ENCODE measurements at places on chromosomes 6 and 20. TPM values are rescaled to one million over a fixed set of nuclear protein-coding genes. Genes with fewer than 3 reads are reported as not detected.

The VPS52 gene
- total RNA-seq: 76.5 TPM

GRCh38 chr20:49287555-49288249 is 9.8 kb upstream of the ZNFX1 start:
- peak overlapping the region; percentile 99 for H3K4me3 ChIP-seq
- peak overlapping the region; percentile 100 for H3K27ac ChIP-seq
- no peaks in the 10 kb centered on the region for H3K27me3 ChIP-seq
- peaks cover 69% of the 10 kb centered on the region for H3K4me1 ChIP-seq
- DNase-seq: no peak

The RXRB gene
- total RNA-seq: 50.4 TPM

- DNase-seq: no peak
- no peaks in the 10 kb centered on the region for H3K36me3 ChIP-seq
- no peak overlapping the region for H3K27ac ChIP-seq
- H3K4me1 ChIP-seq: no peaks in the 10 kb centered on the region
- peaks cover 3% of the 10 kb centered on the region for H3K27me3 ChIP-seq
These were observed 152.8 kb downstream of the SYCP2 start for GRCh38 chr20:59780494-59781185.

The CST7 gene
- total RNA-seq: 129 TPM

The HRH3 gene
- total RNA-seq: not detected

DNA sequence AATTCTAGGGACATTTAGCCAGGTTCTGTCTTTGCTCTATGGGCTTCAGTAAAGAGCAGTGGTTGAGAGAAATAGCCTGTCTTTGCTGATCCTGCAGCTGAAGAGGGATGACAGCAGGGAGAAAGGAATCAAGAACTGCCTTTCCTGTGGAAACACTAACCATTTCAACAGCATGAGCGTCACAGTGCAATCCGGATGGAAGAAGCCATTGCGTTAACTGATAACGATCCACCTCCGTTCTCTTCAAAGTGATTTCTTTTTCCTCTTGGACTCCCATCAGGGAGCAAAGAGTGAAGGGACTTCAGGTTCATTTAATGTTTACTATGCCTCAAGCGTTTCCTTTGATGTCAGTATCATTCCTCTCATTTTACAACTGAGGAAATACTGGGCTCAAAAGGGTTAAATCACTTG is 35.2 kb upstream of the EEF1E1 start:
- peaks cover 19% of the 10 kb centered on the region for H3K27me3 ChIP-seq
- H3K27ac ChIP-seq: no peak overlapping the region
- no peak for DNase-seq
- H3K36me3 ChIP-seq: no peaks in the 10 kb centered on the region
- H3K4me1 ChIP-seq: no peaks in the 10 kb centered on the region
- no peak overlapping the region for H3K4me3 ChIP-seq

DNA sequence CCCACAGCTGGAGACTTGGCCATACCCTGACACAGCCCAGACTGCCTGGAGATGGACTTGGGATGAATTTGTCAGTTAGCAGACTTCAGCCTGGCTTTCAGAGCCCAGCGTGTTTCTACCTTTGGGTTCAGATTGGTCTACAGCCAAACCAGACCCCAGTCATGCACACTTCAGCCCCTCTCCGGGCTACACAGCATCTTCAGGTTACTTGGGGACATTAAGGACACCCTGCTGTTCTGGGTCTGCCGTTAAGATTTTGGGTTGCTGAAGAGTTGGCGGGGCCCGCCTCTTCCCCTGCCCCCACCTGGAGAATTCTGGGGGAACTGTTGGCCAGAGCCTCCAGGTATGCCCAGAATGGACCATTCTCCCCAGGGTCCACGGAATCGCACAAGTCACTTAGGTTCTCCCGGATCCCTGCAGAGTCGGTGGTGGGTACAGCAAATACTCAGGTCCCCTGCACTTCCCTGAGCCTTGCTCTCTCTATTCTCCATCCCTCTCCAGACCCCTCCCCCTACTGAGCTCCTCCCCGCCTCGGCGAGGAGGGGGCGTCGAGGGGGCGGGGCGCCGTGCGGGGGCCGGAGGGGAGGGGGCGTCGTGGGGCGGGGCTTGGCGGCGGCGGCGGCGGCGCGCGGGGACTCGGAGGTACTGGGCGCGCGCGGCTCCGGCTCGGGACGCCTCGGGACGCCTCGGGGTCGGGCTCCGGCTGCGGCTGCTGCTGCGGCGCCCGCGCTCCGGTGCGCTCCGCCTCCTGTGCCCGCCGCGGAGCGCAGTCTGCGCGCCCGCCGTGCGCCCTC is at the start of gene PTK7:
Gene PTK7 (plus strand): TSS at position 645 of the 794 bp plus-strand sequence. CDS start 175 bp downstream, outside the sequence.
- peaks cover 8% of the 10 kb centered on the region for H3K36me3 ChIP-seq
- no peak within 1 kb of the TSS for H3K27ac ChIP-seq
- H3K27me3 ChIP-seq: peaks cover 14% of the 10 kb centered on the region
- H3K4me3 ChIP-seq: peak within 1 kb of the TSS; percentile 45
- DNase-seq: no peak

DNA sequence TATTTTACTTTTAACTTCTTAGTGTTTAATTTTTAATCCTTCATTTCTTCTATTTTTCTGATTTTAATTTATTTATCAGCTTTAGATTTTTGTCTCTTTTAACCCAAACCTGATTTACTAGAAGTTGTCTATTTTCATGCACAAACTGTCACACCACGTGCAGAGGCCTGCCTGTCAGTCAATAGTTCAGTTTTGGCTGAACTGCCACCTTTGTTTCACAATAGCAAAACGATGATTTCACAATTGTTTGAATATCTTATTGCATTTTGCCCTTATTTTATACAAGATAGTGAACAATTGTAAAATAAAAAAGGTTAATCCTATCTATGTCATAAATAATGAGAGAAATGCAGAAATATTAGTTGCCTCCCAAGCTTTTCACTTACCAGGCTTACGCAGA is 24.0 kb upstream of the PPP1R3G start:
- no peak for DNase-seq
- H3K4me3 ChIP-seq: no peak overlapping the region
- H3K4me1 ChIP-seq: no peaks in the 10 kb centered on the region

The WFDC5 gene
- total RNA-seq: not detected

The CLPSL2 gene
- not detected for total RNA-seq

DNA sequence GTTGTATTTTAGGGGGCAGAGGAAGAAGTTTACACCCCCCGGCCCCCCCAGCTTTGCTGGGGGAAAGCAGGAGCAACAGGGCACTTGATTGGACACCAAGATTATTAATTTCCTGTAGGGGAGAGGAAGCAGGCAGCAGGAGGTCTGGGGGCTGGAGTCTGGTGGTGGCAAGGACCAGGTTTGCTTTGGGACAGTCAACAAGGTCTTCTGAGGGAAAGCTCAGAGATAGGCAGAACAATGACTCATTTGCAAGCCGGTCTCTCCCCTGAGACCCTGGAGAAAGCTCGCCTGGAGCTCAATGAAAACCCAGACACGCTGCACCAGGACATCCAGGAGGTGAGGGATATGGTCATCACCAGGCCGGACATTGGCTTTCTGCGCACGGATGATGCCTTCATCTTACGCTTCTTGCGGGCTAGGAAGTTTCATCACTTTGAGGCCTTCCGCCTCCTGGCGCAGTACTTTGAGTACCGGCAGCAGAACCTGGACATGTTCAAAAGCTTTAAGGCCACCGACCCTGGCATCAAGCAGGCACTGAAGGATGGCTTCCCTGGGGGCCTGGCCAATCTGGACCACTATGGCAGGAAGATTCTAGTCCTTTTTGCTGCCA is 1.6 kb downstream of the CLVS2 start:
- peaks cover 20% of the 10 kb centered on the region for H3K27me3 ChIP-seq
- H3K36me3 ChIP-seq: peaks cover 10% of the 10 kb centered on the region
- H3K4me1 ChIP-seq: no peaks in the 10 kb centered on the region
- H3K4me3 ChIP-seq: no peak overlapping the region

The SCUBE3 gene
- total RNA-seq: not detected

GRCh38 chr20:44644667-44645131 is 6.8 kb downstream of the ADA start:
- H3K4me1 ChIP-seq: peaks cover 69% of the 10 kb centered on the region
- peak; percentile 69 for DNase-seq
- no peaks in the 10 kb centered on the region for H3K27me3 ChIP-seq
- H3K27ac ChIP-seq: peak overlapping the region; percentile 76
- no peaks in the 10 kb centered on the region for H3K36me3 ChIP-seq
- peak overlapping the region; percentile 72 for H3K4me3 ChIP-seq

- no peak for DNase-seq
- peaks cover 4% of the 10 kb centered on the region for H3K36me3 ChIP-seq
- H3K27me3 ChIP-seq: no peaks in the 10 kb centered on the region
- peaks cover 50% of the 10 kb centered on the region for H3K4me1 ChIP-seq
- peak overlapping the region; percentile 95 for H3K4me3 ChIP-seq
These were observed 1.3 kb downstream of the MAN1A1 start for GRCh38 chr6:119348096-119348747.

The TFAP2B gene
- not detected for total RNA-seq

Measured in natural killer cell treated with Interleukin-12 subunit alpha and Interleukin-12 subunit beta and Interleukin-15 and Interleukin-18, amount 100 ng/mL, for 72 hours (primary cell).